ENCODE measurements at places on chromosomes 5 and 9.

DNA sequence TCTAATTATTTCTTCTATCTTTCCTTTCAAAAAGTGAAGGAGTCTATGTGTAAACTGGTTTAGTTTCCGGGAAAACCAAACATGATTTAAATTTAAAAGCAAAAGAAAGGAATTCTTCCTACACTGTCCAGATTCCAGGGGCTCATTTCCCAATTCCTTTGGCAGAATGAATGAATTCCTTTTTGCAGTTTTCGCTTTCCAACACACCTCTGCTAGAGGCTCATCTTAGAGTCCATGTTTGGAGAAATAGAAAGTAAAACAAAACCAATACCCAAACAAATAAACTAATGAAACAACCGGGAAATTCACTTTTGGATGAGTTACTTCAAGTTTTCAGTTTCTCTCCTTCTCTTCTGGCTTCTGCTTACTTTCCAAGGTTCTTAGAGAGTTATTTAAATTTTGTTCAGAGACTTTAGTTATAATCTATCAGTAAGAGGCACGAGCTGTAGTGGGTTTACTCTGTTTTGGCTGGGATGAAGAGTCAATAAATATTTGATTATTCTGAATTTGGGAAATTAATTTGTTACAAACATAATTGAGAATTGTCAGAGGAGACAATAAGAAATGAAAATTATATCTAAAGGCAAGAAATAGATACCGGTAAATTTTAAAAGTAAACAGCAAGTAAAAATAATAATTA is 365.0 kb upstream of the CDH9 start:
- no peak for DNase-seq

- DNase-seq = no peak
Measured at GRCh38 chr9:134293611-134294152, 32.6 kb upstream of the RXRA start.

DNA sequence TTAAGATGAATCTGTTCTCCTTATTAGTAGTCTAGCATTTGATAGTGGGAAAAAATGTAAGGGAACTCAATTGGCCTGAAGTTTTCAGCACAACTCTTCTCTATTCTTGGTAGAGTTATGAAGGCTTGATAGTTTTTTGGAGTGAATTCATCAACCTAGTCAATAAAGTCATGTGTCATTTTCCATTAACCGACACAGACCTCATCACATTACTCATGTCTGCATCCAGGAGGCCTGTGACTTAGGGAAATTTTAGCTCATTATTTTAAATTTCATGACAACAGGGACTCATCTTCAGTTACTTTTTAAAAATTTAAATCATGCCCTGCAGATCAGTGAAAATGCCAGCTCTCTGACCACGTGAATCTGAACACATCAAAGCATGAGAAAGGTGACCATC is 63.3 kb downstream of the ADAMTS16 start:
- DNase-seq = no peak

- peak; percentile 81 for DNase-seq
Measured at GRCh38 chr5:149141224-149141956, at the start of gene ABLIM3. TSS of gene ABLIM3 (plus strand) at chr5:149141493. CDS start at chr5:149142096, 603 bp downstream.

GRCh38 chr9:37951671-37952449 is 47.9 kb upstream of the SLC25A51 start:
- no peak for DNase-seq

DNA sequence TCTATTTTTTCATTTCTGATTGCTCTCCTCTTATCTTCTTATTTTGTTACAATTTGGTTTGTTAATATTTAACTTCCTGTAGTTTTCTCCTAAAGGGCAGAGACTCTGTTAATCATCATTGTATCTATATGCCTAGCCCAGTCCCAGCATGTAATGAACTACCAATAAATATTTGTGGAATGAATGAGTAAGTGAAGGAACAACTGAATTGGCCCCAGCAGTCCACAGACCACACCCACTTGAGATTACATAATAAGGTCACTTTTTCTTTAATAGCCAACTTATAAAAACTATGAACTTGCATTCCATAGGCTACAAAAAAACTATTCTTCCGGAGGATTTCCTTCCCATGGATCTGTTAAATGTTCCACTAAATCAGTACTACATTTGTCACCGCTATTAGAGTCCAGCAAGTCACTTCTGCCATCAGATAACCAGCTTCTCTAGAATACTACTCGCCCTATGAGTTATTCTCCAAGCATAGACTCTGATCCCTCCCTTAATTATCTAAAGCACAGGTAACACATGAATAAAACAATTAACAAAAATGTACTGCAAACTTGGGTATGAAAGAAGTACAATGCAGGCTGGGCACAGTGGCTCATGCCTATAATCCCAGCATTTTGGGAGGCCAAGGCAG is 27.5 kb upstream of the TNPO1 start:
- no peak for DNase-seq

DNA sequence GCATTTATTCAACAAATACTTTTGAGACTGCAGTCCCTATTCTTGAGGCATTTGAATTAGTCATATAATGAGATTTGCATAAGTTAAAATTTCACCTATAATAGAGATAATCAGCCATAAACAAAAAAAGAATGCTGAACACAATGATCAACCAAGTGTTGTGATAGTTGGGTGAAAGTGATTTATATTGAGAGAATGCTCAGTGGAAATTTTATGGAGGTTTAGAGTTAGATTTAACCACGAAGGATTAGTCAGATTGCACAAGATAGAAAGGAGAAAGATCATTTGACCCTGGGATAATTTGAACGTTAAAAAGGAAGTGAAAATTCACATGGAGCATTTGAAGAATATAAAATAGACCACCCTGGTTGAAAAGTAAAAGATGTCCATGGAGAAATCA is 356.2 kb downstream of the NPR3 start:
- DNase-seq = no peak

DNA sequence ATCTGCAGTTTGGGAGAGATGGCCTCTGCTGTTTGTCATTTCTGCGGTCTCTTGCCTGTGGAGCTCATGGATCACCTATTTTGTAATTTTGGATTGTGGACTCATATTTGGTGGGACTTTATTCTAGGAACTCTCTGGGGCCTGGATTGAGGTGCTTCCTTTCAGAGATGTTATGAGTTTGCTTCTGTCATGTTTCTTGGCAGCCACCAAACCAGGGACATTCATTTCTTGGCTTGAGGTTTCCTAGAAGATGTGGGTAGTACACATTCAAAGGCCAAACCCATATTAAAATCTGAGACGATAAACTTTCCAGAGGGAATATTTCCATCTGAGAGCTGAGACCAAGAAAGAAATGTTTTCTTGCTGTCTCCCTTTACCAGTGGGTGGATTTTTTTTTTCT is 37.2 kb upstream of the GADD45G start:
- no peak for DNase-seq

DNA sequence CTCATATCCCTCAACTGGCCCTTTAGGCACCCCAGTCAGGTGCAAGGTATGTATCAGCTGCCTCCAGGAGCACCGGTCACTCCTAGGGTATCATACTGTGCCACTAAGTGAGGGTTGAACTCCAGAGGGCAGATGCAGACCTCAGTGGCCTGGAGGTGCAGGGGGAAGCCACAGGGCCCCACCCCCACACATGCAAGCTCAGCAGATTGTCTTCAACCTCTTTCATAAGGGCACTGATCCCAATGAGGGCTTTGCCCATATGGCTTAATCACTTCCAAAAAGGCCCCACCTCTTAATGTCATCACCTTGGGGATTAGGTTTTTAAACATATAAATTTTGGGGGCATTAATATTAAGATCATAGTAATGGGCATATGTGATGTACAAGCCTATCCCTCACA is 28.2 kb downstream of the BAAT start:
- DNase-seq = no peak

GRCh38 chr5:141843156-141843927 is 34.9 kb downstream of the PCDH1 start:
- no peak for DNase-seq

- no peak for DNase-seq
Measured at GRCh38 chr9:84349671-84350070, 9.1 kb upstream of the SLC28A3 start.

GRCh38 chr5:109411627-109412026 is 1.9 kb upstream of the PJA2 start:
- DNase-seq = no peak

GRCh38 chr5:171340491-171340890 is 31.4 kb downstream of the TLX3 start:
- no peak for DNase-seq

- no peak for DNase-seq
Measured at GRCh38 chr5:746258-746761, 38.2 kb downstream of the ZDHHC11B start.

GRCh38 chr5:52922384-52922783 is 66.8 kb upstream of the ITGA2 start:
- DNase-seq = no peak

GRCh38 chr9:126327006-126327713 is 531 bp downstream of the MVB12B start:
- DNase-seq = no peak

DNA sequence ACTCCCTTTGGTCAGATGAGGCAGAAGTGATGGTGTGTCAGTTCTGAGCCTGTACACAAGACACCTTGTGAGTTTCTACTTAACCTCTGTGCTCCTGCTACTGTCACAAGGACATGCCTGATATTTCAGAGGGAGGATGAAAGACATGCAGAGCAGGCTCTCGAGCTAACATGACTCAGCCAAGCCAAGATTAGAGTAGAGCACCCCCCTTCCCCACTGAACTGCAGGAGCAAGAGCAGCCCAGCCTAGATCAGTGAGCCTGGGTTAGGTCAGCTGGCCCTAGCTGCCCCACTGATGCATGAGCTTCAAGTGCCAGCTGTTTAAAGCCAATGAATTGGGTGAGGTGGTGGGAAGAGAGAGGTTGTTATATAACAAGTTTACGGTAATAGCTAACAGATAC is 36.7 kb downstream of the BRINP1 start:
- DNase-seq = no peak

DNA sequence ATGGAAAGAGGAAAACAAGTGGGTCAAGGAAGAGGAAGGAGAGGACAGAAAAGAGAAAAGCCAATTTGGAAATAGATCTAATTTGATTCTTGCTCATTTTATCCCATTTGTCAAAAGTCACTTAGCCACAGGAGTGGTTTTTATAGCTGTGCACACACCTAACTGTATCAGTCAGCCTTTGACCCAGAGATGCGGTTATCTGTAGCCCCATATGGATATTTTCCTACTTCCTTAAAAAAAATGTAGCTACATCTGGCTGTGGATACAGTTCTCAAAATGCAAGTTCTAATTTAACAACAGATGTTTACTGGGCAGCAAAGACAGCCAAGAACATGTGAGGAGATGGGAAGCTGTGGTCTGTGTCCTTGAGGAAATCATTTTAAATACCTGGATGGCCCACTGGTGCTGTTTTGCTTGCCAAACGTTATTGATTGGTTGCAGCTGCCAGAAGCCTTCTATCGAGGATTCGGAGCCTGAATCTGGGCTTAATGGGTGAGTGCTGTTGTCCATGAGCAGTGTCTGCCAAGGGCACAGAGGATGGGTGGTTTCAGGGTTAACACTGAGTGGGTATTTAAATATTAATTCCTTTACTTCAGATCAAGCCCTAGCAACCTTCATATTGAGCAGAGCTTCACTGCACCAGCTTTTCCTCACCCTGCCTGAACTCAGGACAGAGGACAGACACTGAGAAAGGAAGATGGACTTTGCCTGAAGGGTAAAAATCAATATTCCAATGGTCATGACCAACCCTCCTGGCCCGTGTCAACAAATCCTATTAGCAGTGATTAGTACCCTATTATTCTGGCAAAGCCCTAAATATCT is 92.2 kb downstream of the APBA1 start:
- DNase-seq = no peak

- no peak for DNase-seq
Measured at GRCh38 chr5:12141496-12141895, 237.2 kb upstream of the CTNND2 start.

DNA sequence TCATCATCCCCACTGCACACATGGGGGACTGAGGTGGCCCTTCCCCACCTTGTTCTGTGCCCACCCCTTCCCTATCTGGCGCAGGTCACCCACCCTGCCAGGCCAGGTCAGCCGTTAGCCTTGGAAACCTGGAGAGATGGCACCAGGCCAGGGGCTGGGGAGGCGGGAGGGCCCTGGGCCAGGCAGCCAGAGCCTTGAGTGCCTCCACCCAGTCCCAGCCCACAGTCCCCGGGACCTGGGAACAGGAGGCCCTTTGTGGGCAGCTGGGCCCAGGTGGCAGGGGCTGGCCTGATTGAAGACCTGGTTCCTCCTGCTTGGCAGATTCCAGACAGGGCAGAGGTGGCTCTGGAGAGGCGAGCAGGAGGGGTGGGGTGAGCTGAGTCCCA is 70.6 kb downstream of the LRSAM1 start:
- peak; percentile 5 for DNase-seq

GRCh38 chr5:14305045-14305444 is 161.9 kb downstream of the TRIO start:
- DNase-seq = no peak

DNA sequence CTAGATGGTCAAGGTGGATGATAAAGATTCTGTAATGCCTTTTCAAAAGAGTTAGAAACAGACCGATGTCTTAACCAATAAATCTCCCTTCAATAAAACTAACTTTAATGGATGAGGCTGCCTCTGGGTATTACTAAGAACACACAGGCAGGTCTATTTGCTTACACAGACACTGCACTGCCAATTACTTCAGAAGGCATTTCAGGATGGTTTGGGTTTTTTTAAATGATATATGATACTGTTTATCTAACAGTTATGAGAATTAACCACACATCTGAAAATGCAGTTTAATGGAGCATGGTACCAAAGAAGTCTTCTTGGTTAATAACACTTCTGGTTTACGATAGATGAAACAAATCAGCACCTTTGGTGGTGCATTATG is 367.9 kb upstream of the GRAMD2B start:
- no peak for DNase-seq

GRCh38 chr9:136172412-136173079 is 32.4 kb downstream of the LHX3 start:
- no peak for DNase-seq

DNA sequence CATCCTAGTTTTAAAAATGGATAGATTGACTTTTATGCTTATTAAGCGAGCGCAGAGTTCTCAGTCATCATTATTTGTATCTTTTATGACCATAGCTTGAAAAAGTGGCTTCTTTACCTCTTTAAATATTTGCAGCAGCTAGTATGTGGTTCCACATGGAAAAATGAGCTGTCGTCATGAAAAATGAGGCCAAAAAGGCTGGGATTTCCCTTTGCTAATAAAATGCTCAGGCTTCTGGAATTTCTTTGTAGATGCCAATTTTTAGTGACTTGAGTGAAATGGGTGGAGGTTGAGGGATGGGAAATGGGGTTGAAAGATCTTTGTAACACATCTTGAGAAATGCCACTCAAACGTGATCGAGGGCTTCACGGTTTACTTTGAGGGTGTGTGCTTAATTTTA is 35.2 kb downstream of the RAI14 start:
- DNase-seq = no peak

- DNase-seq = peak; percentile 43
Measured at GRCh38 chr9:71806901-71807307, 38.6 kb upstream of the CEMIP2 start.

GRCh38 chr9:13589034-13589737 is 309.7 kb upstream of the MPDZ start:
- no peak for DNase-seq

GRCh38 chr5:159332800-159333544 is 2.7 kb upstream of the IL12B start:
- no peak for DNase-seq

GRCh38 chr9:78986446-78986845 is 585.3 kb upstream of the TLE4 start:
- no peak for DNase-seq
